Fibroblast of skin of right quadriceps (primary cell): ENCODE measurements at places on chromosomes 2 and 18.

DNA sequence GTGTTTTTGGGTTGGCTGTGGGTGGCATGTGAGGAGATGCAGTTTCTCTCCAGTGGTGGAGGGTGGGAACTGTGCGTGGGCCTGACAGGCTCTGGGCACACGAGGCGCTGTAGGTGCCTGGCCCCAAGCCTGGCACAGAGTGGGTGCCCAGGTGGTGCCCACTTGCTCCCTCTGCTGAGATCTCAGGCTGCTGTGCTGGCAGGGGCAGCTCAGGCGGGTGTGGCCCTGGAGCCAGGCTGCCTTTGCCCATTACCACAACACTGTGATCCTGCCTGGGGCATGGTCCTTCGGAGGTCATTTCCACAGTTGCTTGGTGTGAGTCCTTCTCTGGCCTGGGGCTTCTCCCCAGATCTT, 20.4 kb downstream of the TSHZ1 start:
- no peak for DNase-seq

DNA sequence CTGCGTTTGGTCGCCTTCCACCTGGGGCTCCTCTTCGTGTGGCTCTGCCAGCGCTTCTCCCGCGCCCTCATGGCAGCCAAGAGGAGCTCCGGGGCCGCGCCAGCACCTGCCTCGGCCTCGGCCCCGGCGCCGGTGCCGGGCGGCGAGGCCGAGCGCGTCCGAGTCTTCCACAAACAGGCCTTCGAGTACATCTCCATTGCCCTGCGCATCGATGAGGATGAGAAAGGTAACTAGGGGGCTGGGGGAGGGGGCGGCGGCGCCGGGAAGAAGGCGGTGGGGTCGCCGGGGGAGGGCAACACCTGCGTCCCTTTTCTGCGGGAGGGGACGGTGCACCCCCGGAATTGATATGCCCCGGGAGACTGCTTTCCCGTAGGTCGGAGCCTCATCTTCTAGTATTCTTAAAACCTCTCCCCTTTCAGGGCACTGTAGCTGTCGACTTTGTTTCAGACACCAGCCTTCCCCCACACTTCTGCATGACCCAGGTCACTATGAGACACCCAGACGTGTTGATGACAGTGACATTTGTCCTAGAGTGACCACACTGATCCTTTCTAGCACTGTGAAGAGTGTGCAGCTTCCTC, 755 bp downstream of the SPAST start:
- no peak for DNase-seq

DNA sequence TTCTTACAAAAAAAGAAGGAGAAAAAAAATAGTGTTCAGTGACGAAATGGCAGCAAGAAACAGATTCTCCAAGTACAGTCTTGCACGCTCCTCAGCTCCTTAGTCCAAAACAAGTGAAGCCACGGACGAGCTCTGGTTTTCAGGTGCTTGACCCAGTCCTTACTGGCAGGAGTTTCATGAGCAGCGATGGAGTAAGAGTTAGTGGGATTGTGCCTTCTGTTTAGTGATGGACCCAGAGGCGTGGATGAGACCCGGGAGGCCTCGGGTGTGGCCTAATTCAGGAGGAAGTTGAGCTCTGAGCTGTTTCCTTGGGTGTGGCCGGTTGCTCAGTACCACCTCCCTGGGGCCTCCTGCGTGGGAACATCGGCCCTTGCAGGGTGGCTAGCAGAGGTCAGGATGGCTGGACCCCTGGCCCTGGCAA, 52.0 kb downstream of the KIF5C start:
- DNase-seq, result no peak

DNA sequence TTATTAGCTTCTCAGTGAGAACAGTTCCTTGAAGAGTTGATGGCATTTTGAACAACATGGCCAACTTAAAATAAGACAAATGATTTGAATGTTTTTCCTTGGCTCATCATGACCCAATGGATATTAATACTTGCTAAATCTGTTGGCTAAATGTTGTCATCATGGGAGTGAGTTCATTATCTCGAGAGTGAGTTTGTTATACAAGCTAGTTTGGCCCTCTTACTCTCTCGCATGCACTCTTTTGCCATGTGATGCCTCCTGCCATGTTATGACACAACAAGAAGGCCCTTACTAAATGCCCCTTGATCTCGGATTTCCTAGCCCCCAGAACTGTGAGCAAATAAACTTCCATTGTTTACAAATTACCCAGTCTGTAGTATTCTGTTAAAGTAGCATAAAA, 22.9 kb upstream of the SANBR start:
- no peak for DNase-seq

GRCh38 chr2:156867201-156867600, 390.3 kb upstream of the GALNT5 start:
- no peak for DNase-seq

DNA sequence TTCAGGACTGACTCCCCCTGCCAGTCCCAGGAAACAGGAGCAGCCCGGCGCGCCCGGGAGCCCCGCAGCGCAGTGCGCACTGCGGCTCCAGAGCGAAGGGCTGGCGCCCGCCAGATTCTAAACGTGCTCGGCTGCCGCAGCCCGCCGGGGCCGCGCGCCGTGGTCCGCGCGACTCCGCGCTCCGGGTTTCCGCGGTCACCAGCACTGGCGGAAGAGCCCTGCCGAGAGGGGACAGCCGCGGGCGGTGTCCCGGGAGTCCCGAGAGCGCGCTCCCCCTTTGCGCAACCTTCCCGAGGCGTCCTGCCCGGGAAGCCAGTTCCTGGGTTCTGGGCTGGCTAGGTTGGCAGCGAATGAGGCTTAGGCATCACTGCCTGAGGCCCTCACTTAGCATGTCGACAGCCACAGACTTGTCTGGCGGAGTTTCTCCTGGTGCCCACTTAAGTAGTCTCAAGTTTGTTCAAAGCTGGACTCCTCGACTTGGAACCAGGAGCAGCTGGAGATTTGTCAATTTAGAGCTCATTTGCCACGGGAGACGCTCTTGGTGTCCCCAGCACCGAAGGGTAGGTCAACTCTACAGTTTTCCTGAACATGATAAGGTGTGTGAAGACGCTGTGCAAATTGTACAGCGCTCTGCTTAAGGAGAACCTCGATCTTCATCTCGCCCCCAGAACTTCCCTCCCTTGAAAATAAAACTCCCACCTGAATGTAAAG, 1.5 kb upstream of the VSNL1 start:
- DNase-seq, result peak; percentile 72

DNA sequence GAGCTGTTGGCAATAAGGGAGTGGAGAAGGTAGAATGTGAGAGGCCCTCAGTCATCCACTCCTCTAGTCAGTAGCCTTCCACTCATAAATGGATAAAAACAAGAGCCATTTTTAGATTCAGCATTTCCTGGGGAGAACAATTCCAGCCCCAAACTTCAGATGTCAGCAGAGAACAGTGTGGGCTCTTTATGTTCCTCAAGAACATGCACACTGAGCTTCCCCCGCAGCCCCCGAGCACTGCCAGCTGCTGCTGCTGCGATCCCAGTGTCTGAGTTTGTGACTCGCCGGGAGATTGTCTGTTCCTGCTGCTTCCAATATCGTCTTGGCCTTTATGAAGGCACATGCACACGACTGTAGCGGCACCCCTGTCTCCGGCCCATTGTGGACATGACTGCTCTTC, 143.7 kb upstream of the CTNNA2 start:
- DNase-seq, result no peak

DNA sequence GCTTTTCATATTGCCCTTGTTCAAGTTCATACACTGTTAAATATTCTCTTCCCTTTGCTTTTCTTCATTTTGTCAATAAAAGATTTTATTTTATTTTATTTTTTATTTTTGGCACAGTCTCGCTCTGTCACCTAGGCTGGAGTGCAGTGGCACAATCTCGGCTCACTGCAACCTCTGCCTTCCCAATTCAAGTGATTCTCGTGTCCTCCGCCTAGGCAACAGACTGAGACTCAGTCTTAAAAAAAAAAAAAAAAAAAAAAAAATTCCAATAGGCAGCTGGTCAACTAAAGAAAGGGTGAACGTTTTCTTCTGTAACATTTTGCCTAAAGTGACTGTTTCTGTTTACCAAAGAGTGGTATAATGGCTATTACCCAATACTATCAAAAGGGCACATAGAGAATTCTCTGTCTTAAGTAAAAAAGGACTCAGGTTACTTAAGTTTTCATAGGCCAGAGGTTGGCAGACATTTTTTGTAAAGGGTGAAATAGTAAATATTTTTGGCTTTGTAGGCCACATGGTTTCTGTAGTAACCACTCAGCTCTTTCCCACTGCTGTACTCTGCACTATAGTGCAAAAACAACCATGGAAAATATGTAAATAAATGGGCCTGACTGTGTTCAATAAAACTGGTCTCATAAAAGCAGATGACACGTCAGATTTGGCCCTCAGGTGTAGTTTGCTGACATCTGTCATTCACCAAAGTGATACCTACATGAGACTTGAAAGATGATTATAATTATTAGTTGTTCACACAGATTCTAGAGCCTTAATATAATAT, 113.4 kb downstream of the MIB1 start:
- no peak for DNase-seq

GRCh38 chr2:64819361-64819760, 165.6 kb upstream of the SERTAD2 start:
- no peak for DNase-seq

GRCh38 chr2:119181791-119182445, 23.4 kb upstream of the C1QL2 start:
- no peak for DNase-seq

GRCh38 chr18:1296237-1296636, 391.6 kb downstream of the ADCYAP1 start:
- no peak for DNase-seq

DNA sequence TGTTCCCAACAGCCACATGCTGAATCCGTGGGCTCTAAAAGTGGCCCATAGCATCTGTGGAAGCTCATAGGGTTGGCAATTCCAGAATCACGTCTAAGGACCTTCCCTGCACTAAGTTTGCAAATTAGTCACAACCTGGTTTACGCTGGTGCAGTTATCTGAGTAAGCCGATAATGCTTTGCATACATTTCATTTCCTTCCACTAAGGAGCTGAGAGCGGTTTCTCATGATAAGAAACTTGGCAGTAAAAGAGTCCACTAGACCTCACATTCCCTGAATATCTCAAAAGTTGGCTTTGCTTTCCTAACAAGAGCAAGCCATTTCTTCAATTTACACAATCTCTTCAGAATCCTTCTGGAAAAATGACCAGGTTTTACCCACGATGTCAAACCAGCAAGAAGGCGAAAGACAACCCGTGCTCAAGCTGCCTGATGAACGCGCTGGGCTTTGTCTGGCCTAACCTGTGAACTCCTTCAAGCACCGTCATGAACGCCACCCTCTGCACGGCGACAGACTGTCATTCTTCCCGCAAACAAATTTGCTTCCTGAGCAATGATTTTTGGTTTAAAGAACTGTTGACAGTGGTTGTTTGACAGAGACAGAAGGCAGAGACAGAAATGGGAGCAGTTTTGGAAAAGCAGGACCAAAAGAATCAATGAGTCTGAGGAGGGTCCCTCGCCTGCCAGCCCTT, 73.0 kb upstream of the COPS8 start:
- peak; percentile 78 for DNase-seq

GRCh38 chr2:208493186-208493585, 86.6 kb downstream of the PTH2R start:
- DNase-seq, result no peak

DNA sequence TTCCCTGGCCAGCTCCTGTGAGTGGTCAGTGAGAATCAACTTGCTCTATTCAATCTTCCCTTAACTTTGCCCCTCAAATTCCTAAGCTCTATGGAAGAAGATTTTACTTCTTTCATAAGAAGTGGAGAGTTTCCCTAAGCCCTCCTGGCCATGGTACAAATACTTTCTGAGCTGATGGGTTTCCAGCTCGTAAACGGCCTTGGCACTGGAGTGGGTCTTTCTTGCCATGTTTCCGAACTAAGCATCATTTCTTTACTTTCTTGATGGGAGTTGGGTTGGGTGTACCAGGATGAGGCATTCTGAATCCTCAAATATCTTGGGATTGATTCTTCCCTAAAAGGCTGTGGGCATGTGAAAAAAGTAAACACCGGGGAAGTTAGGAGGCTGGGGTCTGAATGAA, 72.5 kb downstream of the ACKR3 start:
- no peak for DNase-seq

DNA sequence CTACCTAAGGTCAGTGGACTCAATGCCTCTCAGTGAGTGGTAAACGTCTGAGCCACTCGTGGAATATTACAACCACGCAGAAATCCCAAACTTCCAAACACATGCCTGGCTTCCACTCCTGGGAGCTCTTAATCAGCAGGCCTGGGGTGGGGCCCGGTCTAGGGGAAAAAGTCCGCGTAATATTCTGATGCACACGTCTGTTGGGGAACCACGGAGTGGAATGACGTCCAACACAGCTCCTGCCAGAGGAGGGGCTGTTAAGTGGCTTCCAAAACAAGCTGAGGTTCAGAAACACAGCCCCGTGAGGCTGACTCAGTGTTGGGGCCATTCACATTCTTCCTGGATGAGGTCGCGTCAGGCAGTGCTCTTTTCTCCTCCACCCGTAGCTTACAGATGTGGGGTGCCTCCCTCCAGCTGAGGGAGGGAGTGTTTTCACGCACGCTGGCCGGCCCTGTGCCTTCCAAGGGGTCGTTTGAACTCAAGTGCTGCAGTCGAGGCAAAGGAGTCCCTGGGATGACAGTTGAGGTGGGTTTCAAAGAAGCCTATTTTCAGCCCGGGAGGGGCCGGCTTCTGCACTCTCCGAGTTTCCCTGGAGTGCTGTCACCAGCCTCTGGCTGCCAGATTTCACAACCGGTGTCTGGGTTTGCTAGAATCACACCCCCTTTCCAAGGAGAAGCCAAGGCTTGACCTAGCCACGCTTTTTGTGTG, 73.1 kb downstream of the ACKR3 start:
- DNase-seq, result peak; percentile 99
